GM23248 (cell line): ENCODE measurements at places on chromosomes 11 and 22. TPM values are rescaled to one million over a fixed set of nuclear protein-coding genes. Genes with fewer than 3 reads are reported as not detected.
A peak's percentile ranks its signal among the peaks of the same experiment; 100 is the strongest.

Gene XNDC1N
- 0.38 and 4.6 TPM in 2 replicates for total RNA-seq

GRCh38 chr11:115407496-115407895 is 96.7 kb downstream of the CADM1 start:
- DNase-seq = no peak

Gene MS4A6E
- not detected in 2 replicates for total RNA-seq

DNA sequence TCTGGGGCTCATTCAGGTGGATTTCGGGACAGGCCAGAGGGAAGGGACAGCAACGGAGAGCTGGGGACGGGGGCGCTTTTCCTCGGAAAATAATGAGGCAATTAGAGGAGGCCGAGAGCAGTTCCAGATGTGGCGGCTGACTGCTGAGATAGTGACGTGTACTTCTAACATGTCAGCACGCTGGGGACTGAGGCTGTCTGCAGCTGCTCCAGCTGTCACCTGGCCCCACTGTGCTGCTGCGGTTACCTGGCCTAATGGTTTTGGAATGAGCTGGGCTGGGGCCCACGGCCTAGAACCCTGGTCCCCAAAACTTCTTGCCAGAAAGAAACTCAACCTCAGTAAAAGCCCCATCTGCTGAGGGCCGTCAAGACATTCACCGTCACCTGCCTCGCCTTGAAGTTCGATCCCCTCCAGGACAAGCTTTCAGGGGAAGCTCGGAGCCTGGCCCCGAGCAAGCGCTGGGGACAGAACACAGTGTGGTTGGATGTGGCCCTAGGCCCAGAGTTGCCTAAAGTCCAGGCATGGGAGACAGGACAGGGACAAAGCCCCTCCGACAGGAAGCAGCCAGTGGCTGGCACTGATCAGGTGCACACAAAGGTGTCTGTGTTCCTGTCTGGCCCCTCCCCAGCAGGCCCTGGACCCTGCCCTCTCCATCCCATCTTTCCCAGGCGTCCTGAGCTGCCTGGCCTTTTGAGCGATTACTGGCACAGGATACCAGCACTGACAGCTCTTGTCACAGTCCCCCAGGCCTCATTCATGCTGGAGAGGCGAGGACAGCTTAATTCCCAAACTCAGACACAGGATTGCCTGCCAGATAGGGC is 22.1 kb downstream of the RPUSD4 start:
- no peak for DNase-seq

- peak; percentile 87 for DNase-seq
Observed at GRCh38 chr11:15106201-15106965, 8.3 kb upstream of the INSC start.

Gene KRTAP5-1
- not detected in 2 replicates for total RNA-seq

Gene OR51E2
- total RNA-seq = not detected in 2 replicates

Gene TRIM51
- not detected in 2 replicates for total RNA-seq

Gene TMEM86A
- total RNA-seq = under 0.01 and 0.32 TPM in 2 replicates

- no peak for DNase-seq
Observed at GRCh38 chr11:68525930-68526329, 65.4 kb downstream of the PPP6R3 start.

DNA sequence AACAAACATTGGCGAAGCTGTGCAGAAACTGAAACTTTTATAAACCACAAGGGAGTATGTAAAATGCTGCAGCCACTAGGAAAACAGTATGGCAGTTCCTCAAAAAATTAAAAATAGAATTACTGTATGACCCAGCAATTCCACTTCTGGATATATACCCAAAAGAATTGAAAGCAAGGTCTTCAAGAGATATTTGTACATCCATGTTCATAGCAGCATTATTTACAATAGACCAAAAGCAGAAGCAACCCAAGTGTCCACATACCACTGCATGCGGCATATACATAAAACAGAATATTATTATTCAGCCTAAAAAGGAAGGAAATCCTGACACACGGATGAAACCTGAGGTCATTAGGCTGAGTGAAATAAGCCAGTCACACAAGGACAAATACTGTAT is 85.8 kb downstream of the RELT start:
- DNase-seq = no peak

DNA sequence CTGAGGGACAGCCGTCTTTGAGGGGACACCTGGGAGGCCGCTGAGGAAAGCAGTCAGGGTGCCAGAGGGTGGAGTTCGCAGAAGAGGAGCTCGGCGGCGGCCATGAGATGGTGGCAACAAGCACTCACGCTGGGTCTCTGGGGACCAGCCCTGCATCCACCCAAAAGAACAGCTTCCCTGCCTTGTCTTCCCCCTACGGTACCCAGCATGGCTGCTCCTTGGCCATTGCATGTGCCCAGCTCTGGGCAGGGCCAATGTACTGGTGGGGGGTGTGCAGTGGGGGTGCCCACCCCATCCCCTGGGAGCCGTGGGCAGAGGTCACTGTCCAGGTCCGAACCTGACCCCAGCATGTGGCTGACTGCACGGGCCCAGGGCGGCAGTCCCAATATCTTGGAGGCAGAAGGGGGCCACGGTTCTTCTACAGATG is 42.3 kb downstream of the OSBPL5 start:
- no peak for DNase-seq
